ENCODE measurements at places on chromosomes 1 and 21. TPM values are rescaled to one million over a fixed set of nuclear protein-coding genes. Genes with fewer than 3 reads are reported as not detected.

Gene COL8A2
- total RNA-seq, result not detected

Gene IFFO2
- total RNA-seq, result 13.7 TPM

Gene CD2
- total RNA-seq, result 444 TPM

DNA sequence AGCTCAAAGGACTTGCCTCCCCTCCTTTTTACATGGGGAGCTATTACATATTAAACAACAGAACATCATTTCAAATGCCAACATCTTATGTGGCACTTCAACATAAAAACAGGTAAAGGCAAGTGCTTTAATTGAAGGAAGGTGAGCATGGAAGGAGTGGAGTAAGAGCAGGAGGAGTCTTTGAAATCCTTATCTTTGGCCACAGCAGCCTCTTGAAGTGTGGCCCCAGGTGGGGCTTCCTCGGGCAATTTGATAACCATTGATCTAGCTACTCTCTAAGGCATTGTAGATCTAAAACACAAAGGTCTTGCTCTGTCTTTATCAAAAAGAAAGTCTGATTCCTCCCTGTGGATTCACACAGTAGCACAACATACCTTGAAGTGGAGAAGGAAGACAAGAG lies 70.9 kb upstream of the PPP2R5A start:
- H3K4me3 ChIP-seq, result no peak overlapping the region
- peak overlapping the region; percentile 7 for H3K27ac ChIP-seq
- H3K27me3 ChIP-seq, result peaks cover 4% of the 10 kb centered on the region
- DNase-seq, result no peak

- no peak overlapping the region for H3K27ac ChIP-seq
- H3K4me3 ChIP-seq, result no peak overlapping the region
- DNase-seq, result no peak
- H3K27me3 ChIP-seq, result peaks cover 14% of the 10 kb centered on the region
- no peaks in the 10 kb centered on the region for H3K4me1 ChIP-seq
Observed at GRCh38 chr1:11712285-11712684, 20.8 kb downstream of the DRAXIN start.

- H3K27ac ChIP-seq, result no peak overlapping the region
- H3K27me3 ChIP-seq, result peaks cover 36% of the 10 kb centered on the region
- H3K4me3 ChIP-seq, result no peak overlapping the region
Observed at GRCh38 chr1:36768486-36769178, 265.7 kb downstream of the GRIK3 start.

Measured in activated CD8-positive, alpha-beta memory T cell treated with anti-CD3 and anti-CD28 coated beads, Interleukin-2, amount 10 ng/mL, durations not matched to agents 7 days and 5 days (primary cell).